HCT116 (cell line): ENCODE measurements at places on chromosomes 11 and 22.

DNA sequence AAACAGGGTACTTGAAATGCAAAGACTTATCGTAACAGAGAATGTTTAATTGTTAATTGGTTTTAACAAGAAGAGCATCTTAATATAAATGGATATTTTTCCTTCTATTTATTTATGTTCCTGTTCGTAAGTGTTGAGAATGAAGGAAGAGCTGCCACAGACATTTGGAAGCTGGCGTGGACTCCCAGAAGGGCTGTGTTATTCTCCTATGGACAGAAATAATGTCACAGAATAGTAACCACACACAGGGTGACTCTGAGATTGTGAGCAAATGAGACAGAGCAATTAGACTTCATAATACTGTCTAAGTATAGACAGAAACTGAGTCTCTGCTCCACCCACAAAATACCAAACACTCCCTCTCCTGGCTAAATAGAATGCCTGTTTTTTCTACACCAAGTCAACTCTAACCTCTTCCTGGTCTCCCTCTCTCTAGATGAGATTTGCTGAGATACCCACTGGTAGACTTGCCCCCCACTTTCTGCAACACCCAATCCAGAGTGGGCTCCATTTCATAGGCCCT, 6.1 kb downstream of the APOL3 start:
- H3K36me3 ChIP-seq = no peaks in the 10 kb centered on the region
- no peak for DNase-seq

- no peak for DNase-seq
- no peak overlapping the region for H3K4me3 ChIP-seq
Measured at GRCh38 chr22:44634426-44635321, 67.3 kb upstream of the PRR5 start.

- H3K4me1 ChIP-seq = no peaks in the 10 kb centered on the region
- H3K4me3 ChIP-seq = no peak overlapping the region
- peaks cover 11% of the 10 kb centered on the region for H3K36me3 ChIP-seq
- no peak overlapping the region for H3K27ac ChIP-seq
- no peak for DNase-seq
Measured at GRCh38 chr11:114448749-114449482, 9.6 kb downstream of the REXO2 start.

DNA sequence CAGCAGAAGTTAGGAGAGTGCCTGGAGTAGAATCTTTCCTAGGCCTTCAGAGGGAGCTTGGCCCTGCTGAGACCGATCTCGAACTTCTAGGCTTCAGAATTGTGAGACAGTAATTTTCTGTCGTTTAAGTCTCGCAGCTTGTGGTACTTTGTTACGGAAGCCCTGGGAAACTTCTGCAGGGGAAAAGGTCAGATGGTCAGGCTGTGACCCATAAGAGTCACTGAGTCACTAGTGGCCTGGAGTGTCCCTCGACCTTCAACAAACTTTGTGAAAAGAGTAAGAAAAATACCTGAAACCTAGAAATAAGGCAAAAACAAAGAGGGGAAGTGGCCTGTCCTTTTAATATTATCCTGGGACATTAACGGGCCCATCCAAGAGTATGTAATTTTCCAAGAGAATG, 34.6 kb downstream of the CSNK2A3 start:
- no peak overlapping the region for H3K27ac ChIP-seq
- no peaks in the 10 kb centered on the region for H3K36me3 ChIP-seq
- H3K4me3 ChIP-seq = no peak overlapping the region
- no peak for DNase-seq
- no peaks in the 10 kb centered on the region for H3K27me3 ChIP-seq

DNA sequence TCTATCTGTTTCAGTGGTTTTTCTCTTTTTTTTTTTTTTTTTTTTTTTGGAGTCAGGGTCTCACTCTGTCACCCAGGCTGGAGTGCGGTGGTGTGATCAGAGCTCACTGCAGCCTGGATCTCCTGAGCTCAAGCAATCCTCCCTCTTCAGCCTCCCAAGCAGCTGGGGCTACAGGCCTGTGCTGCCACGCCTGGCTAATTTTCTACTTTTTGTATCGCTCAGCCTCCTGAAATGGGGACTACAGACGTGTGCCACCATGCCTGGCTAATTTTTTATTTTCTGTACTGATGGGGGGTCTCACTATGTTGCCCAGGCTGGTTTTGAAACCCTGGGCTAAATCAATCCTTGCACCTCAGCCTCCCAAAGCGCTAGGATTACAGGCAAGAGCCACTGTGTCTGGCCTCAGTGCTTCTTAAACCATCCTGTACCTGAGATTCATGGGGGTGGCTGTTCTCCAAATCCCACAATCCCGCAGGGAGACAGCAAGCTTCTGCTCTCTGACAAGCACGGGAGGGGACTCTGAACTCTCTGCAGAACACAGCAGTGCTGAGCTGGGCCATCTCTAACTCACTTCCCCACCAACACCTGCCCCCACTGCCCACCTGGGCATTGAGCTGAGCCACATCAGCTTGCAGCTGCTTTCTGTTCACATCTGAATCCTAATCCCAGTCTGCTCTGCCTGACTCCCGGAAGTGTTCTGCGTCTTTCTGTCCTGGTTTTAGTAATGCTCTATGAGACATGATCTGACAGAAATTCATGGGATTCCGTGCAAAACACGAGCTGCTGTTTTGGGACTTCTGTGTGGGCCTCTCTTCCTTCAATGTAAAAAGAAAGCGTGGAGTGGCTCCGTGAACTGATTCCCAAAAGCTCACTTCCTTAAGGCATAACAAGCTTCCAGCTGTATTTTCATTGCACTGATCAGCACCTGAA, 400.0 kb downstream of the LARGE1 start:
- no peak for DNase-seq
- H3K27ac ChIP-seq = no peak overlapping the region
- H3K4me3 ChIP-seq = no peak overlapping the region
- H3K36me3 ChIP-seq = no peaks in the 10 kb centered on the region

- H3K27ac ChIP-seq = no peak overlapping the region
- H3K27me3 ChIP-seq = peaks cover 58% of the 10 kb centered on the region
- no peaks in the 10 kb centered on the region for H3K4me1 ChIP-seq
- no peak overlapping the region for H3K4me3 ChIP-seq
Measured at GRCh38 chr11:128615612-128616011, 28.3 kb upstream of the ETS1 start.

- DNase-seq = no peak
- no peaks in the 10 kb centered on the region for H3K36me3 ChIP-seq
- no peaks in the 10 kb centered on the region for H3K4me1 ChIP-seq
Measured at GRCh38 chr22:28053896-28054818, 135.1 kb upstream of the PITPNB start.
